GM18507 (cell line): ENCODE measurements at places on chromosomes 3 and 15.

DNA sequence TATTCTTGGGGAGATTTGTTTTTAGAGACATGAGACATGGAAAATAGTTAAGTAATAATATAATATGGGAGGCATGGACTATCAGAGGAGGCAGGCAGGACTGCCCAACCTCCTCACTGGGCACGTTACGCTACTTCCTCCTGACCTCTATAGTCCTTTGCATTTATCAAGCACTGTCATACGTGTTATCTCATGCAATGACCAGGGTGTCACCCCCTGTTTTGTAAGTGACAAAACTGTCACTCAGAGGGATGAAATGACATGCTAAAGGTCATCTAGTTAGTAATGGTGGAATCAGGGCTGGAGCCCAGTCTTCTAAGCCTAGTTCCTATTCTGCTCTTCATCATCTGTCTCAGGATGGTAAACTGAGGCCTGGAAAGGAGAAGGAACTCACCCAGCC lies 66.7 kb downstream of the ST6GAL1 start:
- no peak for DNase-seq

- no peak for DNase-seq
Observed at GRCh38 chr3:187978433-187979011, 175.4 kb upstream of the LPP start.

DNA sequence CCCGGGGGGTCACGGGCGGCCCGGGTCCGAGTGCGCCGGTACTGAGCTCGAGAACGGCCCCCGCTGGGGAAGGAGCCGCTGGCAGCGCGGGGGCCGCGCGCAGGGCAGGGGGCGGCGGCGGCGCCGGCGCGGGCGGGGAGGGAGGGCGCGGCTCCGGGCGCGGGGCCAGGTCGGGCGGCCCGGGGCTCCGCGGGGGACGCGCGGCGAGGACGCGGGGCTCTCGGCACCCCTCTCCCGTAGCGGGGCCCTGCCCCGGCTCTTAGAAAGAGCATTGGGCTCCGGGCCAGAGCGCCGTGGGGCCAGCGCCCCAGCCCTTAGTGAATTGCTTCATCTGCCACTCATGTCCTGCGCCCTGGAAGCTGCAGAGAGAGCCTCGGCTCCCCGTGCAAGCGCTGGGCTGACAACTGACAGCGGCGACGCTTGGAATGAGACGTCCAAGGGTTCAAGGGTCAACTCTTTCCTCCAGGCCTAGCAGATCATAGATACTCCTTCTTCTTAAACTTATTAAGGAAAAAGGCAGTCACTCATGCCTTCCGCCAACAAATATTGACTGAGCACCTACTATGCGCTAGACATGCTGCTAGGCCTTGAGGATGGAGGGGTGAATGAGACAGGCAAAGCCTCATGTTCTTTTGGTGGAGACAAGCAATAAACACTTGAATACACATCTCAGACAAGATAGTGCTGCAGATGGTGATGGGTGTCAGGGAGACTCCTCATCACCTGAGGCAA lies 140.8 kb downstream of the SMAD6 start:
- DNase-seq: no peak

- DNase-seq: no peak
Observed at GRCh38 chr3:30502742-30503073, 103.7 kb upstream of the TGFBR2 start.

DNA sequence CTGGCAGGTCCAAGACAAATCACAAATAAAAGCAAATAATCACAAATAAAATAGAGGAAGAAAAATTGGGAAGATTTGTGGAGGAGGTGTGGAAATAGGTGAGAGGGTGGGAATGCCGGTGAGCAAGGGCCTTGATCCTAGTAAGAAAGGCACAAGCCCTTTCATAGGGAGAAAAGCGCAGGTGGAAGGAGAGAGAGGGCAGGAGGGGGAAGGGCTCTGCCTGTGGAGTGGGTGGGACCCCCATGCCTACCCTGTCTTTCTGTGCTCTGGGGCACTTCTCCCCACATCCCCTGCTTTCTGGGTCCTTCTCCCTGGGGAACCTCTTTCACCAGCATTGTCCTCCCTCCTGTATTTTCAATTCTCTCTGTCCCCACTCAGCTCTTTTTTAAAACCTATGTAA lies 711 bp upstream of the TGM5 start:
- DNase-seq: no peak

- no peak for DNase-seq
Observed at GRCh38 chr15:92907896-92908712, 8.0 kb downstream of the CHD2 start.
